NCI-H1105 (cell line): ENCODE measurements at places on chromosomes 13 and 19.
A peak's percentile ranks its signal among the peaks of the same experiment; 100 is the strongest.

GRCh38 chr13:42086582-42086981, 38.1 kb downstream of the DGKH start:
- DNase-seq, result no peak

DNA sequence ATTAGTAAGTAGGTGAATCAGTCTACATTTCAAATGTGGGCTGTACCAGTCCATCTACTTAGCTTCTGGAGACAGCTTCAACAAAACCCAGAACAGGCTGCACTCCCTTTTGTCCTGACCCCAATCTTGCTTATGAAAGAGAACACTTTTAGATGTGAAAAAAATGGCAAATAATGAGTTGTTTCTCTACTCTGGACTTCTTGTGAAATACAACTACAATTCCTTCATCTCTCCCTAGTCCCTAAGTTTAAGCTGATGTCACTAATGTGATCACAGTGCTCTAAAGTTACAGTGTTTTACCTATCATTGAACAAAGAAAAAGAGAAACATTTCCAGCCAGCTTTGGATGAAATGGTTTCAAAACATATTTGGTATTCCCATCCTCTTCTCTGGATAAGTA, 183.9 kb downstream of the LHFPL6 start:
- no peak for DNase-seq

DNA sequence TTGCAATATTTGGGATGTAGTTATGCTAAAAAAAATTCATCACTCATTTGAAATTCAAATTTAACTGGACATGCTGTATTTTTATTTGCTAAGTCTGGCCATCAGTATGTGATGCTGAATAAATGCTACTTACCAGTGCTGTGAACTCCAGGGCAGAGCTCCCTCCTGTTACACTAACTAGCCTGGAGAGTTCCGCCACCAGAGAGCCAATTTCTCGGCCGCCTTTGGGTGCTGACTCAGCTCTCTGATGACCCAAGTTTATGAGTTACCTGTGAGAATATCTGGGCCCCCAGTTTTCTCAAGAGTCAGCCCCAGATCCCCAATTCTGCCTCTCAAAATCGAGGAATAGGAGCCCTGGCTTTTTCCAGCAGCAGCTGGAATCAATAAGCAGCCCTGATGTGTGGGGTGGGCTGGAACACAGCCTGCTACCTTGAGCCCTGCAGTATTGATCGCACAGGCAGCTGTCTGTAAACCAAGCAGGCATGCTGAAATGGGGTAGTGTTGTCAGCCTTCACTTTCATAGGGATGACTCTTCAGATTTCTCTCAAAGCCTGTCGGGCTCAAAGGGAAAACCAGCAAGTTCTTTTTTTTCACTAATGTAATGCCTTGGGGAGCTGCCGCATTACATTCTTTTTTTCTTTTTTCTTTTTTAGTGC, 113.7 kb downstream of the DNAJC15 start:
- DNase-seq, result no peak

DNA sequence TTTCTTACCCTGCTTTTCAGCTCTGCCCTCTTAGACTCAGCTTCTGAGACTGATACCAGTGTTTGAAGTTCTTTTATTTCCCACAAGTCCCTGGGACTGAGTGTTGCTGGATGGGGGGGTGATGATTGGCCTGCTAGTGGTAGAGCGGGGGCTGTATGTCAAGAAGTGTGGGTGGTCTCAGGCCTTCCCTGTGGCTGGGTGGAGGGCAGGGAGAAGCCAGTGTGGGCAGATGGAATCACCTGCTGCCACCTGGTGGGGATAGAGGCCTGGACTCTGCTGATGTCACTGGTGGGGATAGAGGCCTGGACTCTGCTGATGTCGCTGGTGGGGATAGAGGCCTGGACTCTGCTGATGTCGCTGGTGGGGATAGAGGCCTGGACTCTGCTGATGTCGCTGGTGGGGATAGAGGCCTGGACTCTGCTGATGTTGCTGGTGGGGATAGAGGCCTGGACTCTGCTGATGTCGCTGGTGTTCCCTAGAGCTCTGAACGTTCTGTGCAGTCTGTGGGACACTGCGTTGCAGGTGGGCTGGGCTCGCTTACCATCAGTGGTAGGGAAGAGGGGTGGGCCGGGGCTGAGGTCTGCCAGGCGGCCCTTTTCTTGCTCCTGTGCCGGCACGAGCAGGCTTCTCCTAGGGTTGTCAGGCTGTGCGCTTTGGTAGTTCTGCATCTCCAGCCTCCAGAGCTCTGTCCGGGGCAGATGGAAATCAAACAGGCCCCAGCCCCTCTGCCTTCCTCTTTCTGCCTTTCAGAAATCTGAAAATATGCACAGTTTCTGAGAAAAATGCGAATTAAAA, 101.3 kb downstream of the ARHGEF7 start:
- DNase-seq, result peak; percentile 75

DNA sequence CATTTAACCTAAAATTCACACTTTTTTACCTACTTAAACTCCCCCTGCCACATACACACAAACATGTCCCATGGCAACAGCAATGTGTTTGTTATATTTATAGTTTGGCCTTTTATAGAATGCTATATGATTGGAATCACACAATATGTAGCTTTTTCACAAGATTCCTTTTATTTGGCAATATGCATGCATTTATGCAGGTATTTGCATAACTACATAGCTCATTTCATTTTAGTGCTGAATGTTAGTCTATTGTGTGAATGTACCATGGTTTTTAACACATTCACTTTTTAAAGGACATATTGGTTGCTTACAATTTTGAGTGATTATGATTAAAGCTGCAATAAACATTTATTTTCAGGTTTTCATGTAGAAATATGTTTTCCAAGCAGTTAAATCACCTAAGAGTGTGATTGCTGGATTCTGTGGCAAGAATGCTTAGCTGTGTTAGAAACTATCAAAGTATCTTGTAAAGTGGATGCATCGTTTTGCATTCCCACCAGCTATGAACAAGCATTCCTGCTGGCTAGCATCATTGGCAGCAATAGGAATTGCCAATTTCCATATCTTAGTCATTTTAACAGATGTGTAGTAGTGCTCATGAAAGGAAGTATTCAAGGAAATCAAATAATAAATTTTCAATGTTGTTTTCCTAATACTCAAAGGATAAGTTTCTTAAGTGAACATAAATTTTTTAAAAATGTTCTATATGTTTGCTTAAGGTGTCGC, 557.0 kb downstream of the SLITRK1 start:
- no peak for DNase-seq

GRCh38 chr19:13841962-13842290, 35.0 kb upstream of the NANOS3 start:
- DNase-seq, result no peak

GRCh38 chr13:49610176-49610575, 18.1 kb upstream of the ARL11 start:
- peak; percentile 86 for DNase-seq

DNA sequence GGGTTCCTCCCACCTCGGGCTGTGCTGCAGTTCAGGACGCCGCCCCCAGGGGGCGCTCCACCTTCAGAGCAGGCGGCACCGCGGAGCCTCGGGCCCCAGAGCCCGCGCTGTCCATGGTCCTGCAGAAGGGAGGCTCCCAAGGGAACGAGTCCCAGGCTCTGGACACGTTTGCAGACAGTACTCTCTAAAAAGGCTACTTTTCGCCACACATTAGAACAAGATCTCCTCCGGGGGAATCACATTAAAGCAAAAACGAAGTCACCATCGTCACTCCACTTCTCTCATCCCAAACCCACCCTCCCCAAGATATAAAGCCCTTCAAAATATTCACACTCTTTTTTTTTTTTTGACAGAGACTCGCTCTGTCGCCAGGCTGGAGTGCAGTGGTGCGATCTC, 4.6 kb upstream of the SIGLEC10 start:
- no peak for DNase-seq

DNA sequence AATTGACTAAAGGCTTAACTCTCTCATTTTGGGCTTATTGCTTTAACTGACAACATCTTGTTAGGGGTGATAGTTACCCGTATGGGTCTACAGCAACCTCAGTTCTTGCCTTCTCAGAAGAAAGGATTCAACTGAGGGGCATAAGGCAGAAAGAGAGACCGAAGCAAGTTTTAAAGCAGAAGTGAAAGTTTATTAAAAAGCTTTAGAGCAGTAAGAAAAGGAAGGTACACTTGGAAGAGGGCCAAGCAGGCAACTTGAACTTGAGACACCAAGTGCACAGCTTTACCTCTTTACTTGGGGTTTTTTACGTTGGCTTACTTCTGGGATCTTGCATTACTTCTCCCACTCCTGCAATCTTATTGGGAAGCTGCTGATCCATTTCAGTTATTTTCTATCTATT, 246.9 kb upstream of the PRR20A start:
- no peak for DNase-seq

DNA sequence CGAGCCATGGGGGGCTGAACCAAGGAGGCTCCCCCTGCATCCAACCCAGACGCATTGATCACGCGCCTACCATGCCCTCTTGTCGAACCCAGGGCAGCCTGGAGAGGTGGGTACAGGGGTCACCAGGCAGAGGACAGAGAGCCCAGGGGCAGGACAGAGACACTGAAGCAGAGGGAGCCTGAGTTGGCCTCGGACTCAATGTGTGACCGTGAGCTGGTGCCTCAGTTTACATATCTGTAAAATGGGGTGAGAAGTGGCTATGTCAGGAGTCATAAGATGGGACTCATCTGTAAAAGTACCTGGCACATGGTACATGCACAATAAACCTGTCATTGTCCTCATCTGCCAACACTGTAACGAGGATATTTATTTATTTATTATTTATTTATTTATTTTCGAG, 24.1 kb upstream of the NFIC start:
- DNase-seq, result no peak

DNA sequence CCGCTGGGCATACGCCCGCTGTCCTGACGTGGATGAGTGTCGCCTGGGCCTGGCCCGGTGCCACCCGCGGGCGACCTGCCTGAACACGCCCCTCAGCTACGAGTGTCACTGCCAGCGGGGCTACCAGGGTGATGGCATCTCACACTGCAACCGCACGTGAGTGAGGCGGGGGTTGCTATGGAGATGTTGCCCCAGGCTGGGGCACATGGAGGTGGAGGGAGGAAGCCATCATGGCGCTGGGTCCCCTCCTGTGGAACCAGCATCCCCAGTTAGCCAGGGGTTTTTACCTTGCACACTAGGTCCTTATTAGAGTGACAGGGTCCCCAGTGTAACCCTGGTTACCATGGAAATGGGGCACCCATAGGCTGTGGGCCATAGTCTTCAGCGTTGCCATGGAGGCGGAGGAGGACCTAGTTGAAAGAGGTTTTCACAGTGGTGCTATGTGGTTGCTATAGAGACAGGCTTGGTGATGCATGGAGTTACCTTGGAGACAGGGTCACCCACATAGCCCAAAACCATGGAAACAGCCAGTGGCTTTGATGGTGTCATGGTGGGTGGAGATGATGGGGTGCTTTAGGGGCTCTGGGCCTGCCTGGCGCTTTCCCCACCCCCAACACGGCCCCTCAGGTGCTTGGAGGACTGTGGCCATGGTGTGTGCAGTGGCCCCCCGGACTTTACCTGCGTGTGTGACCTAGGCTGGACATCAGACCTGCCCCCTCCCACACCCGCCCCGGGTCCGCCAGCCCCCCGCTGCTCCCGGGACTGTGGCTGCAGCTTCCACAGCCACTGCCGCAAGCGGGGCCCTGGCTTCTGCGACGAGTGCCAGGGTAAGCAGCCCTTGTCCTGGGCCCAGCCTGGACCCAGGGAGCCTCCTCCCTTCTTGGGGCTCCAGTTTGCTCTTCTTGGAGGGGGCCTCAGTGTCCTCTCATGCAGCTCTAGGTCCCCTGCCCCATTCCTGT, 27.1 kb downstream of the MEGF8 start:
- peak; percentile 93 for DNase-seq

- DNase-seq, result no peak
Observed at GRCh38 chr19:41621654-41622053, 5.2 kb downstream of the CEACAM4 start.

DNA sequence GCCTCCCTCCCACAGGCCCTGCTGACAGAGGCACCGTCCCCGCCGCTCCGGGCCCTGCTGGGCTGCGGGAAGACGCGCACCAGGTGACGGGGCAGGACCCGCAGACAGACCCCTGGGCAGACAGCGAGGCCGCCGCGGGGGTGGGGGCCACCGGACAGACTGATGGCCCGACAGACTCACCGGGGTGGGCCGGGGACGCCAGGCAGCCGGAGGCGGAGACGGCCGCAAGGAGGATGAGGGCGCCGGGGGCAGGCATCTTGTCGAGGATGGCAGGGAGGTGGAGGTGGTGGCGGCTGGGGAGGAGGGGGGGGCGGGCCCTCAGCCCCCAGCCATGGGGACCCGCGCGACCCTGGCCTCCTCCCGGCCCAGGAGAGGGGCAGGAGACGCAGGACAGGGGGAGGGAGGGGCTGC, 309 bp downstream of the LMTK3 start:
- DNase-seq, result no peak

- DNase-seq, result no peak
Observed at GRCh38 chr13:33490461-33491327, 205.1 kb upstream of the STARD13 start.

GRCh38 chr13:82627183-82627582, 1255.1 kb downstream of the SLITRK1 start:
- DNase-seq, result no peak

DNA sequence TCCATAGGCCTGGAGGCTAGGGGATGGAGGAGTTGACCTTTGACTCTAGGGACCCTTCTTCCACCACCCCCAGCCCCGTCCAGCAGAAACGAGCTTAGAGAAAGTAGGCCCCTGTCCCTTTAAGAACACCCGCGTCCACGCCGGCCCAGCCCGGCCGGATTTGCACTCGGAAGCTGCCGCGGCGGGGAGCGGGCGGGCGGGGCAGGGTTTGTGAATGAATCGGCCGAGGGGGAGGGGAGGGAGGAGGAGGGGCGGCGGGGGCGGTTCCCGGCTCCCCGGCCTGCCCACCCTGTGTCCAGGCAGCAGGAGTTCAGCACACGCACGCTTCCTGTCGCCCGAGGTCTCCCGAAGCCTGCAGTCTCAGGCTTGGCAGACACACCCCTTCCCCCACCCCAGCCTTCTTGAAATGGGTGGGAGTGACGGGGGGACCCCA, 1.5 kb downstream of the UNC13A start:
- peak; percentile 15 for DNase-seq

- DNase-seq, result no peak
Observed at GRCh38 chr13:76937281-76937820, 11.0 kb upstream of the ACOD1 start.

GRCh38 chr13:52845766-52846566, 2.5 kb downstream of the PCDH8 start:
- no peak for DNase-seq

DNA sequence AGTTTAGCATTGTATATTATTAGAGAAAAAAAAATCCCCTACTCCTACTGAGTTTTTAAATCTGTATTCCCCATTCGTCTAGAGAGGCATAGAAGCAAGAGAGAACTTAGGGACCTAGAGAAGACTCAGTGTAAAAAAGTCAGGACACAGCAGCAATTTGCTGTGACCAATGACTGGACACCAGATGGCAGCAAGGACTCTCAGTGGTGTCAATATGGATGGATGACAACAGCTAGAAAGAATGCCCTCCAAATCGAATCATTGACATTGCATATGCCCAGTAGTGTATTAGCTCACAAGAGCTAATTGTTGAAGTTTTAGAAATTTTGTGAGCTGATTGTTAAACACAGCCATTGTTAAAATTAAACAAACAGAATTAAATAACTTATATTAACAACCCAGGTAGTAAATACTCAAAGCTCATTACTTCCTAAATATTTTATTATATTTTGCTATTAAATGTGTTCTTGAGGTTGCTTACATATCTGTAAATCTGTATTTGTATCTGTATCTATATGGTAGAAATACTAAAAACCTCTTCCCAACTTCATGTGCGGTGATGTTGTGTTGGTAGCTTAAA, 43.9 kb downstream of the SIAH3 start:
- DNase-seq, result peak; percentile 14

- DNase-seq, result no peak
Observed at GRCh38 chr19:43660971-43661360, 9.0 kb downstream of the PLAUR start.
